AG08395 (cell line): ENCODE measurements at places on chromosomes 11 and 22.
A peak's percentile ranks its signal among the peaks of the same experiment; 100 is the strongest.

DNA sequence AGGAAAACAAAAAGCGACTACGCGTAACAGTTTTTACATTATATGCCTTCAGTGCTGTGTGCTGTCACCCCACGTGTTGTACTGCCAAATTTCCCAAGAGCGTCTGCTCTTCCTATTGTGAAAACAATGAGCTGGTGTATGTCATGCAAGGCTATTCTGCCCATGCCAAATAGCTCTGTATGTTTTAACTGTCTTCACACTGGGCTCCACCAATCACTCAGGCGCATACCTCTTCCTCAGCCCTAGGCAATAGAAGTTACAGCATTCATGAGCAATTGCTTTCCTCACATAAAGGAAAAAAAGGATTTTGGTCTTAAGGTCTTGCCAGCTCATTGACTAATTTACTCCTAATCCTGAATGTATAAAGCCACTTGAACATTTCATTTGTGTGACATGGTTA is 606.8 kb downstream of the NTM start:
- DNase-seq: peak; percentile 50

DNA sequence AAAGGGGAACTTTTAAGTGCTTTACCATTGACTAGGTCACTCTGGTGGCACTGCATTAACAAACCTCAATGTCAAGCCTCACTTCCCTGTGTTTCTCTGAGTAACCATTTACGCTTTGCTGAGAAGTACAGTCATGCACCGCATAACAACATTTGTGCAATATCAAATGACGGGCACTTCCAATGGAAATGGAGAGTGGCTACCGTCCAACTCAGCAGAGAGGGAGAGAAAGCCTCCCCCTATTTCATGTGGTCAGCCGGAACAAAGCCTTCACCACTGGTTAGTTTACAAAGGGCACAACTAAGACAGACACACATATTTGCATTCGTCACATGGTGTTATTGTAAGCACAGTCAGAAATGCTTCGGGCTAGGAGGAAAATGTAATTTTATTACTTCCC is 117.3 kb downstream of the RASSF10 start:
- no peak for DNase-seq

GRCh38 chr22:39369186-39369585 is 19.4 kb downstream of the SYNGR1 start:
- no peak for DNase-seq

- no peak for DNase-seq
Measured at GRCh38 chr11:83456075-83456474, 169.9 kb upstream of the CCDC90B start.

GRCh38 chr11:17460406-17460805 is 16.2 kb downstream of the ABCC8 start:
- no peak for DNase-seq

DNA sequence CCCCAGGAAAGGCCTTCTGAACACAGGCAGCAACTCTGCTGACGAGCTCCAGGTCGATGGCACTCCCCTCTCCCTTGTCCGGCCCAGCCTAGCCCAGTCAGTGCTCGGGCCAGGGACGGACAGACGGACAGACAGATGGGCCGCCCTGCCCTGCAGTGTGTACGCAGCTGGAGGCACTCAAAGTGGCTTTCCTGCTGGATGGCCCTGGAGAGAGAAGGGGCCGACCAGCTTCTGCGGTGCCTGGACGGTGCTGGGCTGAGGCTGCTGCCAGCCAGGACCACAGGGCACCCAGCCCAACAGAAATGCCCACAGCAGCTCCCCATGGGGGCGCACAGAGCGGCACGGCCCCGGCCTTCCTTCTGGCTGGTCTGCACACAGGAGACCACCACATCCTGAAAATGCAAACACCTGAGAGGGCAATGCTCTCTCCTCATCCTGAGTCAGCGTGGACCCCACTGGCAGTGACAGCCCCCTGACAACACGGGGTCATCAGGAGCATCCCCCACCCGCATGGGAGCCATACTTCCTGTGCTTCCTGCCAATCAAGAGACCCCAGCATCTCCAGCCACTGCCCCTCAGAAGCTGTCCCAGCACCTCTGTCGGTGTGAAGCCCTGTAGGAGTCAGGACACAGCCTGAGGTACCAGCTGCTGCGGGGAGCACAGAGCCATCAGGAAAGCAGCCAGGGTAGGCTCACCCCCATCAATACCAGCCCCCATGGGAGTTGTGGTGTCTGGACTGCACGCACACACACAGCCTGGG is 692 bp upstream of the MOB2 start:
- DNase-seq: no peak

DNA sequence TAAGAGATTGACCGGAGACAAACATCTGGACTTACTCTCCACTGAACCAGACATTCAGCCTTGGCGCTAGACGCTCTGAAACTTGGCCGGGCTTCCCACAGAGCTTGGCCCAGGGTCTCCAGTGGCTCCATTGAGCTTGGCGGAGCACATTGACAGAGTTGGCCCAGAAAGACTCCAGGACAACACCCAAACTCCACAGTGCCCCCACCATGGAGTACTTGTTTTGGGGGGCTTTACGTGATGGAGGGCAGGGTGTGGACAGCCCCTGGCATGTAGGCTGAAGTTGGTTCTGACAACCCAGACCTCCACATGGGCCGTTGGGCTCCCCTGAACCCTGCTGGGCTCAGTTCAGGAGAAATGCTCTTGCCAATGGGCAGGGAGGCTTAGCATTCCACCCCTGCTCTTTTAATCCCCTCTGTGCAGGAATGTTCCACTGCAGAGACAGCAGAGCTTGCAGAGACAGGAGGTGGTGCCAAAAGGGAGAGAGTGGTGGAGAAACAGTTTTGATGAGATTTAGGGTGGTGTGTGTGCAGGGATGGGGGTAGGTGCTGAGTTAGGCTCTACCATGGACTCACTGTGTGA is 102.4 kb upstream of the TIMP3 start:
- DNase-seq: no peak

DNA sequence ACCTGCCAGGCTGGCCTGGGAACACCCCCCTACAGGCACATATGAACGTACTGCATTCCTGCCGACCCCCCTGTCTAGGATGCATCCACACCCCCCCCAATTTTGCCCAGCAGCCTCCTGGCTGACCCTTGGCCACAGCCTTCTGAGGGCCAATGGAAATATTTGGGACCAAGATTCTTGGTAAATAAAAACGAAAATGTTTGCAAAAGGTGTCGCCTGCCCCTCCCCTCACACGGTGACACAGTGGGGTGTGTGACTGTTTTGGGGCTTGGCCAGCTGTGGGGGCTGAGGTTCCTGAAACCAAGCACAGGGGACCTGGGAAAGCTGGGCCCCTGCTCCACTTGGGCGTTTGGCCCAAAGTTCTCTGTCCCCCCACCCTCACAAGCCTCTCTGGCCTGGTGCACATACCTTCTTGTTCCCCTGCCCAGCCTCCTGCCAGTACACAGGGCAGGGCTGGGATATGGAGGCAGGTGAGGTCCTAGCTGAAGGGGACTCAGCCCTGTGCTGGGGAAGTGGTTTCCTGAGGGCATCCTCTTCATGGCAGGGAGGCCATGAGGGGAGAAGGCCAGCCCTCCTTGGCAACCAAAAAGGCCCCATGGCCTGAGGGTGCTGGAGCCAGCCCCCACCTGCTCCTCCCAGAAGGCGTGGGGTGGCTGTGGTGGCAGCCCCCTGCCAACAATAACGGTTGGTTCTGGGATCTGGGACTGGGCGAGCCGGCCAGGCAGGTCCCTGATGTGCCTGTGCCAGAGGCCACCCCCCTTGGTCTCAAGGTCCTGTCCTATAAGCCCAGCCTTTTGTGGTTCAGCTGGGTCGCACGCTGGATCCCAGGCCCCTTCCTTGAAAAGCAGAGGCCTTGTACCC is 2.1 kb upstream of the CRACR2B start:
- no peak for DNase-seq

DNA sequence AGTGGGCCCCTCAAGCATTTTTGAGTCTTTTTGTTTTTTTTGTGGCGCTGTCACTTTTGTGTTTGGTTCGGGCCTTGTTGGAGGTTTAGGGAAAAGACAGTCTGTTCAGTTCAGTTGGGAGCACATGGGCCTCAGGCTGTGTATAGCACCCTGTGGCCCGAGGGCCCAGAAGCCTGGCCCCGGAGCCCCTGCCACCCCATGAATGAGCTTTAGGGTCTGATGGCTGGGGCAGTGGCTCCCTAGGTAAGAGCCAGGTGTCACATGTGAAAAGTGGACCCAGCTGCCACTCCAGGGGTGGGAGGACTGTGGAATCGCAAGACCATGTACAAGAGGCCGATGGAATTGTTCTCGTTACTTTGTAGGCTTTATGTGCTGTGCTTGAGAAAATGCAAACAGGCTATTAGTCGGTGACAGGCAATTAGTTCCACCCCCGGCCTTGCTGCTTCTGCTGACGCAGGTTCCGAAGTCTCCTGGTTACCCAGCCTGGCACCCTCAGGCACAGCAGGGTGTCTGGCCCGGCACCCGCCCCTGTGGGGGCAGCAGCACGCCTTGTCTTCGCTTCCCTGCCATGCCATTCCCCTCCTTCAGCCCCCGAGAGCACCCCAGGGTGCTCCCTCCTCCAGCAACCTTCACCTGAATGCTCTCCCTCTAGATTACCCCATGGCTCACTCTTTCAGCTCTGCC is 38.2 kb upstream of the PARVG start:
- DNase-seq: no peak

DNA sequence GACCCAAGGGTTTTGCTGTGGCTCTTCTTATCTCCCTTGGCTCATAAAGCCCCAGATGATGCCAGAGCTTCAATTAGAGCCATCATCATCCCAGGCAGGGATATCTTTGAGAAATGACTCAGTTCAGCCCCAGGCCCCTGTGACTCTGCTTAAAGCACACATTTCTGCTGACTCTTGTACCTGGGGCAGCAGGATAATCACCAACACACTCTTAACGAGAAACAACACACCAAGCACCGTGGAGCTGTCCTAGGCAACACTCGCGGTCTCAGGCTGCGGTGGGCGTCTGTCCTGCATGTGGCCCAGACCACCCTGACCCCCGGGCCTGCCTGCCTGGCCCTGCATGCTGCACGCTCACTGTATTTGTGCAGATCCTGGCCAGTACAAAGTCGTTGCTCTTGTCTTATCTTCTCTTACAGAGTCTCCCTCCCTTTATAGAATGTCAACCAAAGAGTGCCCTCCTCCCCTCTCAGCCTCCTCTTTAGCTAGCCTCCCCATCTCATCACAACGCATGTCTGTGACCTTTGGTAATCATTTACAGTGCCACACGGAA is 114.2 kb upstream of the PARVA start:
- no peak for DNase-seq

GRCh38 chr11:26844963-26845362 is 123.1 kb upstream of the SLC5A12 start:
- DNase-seq: no peak

- no peak for DNase-seq
Measured at GRCh38 chr11:70437111-70437784, 38.9 kb downstream of the CTTN start.

DNA sequence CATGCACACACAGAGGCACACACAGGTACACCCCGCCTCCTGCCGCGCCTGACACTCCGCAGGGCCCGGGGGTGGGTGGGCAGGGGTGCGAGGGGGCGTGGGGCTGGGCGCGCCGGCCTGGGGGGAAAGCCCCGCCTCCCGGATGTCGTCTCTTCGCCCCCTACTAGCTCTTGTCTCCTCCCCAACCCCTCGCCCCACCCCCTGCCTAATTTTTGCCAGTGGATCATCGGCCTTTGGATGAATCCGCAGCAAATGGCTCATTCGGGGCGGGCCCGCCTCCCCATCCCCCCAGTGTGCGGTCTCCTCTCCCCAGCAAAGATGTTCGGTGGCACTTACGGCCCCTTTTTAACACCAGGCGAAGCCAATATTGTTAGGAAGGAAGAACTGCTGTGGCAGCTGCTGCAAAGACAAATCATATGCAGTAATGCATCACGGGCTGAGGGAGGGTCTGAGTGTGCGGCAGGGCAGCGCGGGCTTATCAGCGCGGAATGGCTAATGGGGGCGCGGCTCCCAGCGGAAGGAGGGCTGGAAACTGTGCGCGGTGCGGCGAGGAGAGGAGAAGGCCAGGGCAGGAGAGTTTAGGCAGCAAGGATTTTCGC is 13.4 kb upstream of the NECTIN1 start:
- no peak for DNase-seq

GRCh38 chr11:130515829-130516553 is 67.5 kb downstream of the ADAMTS15 start:
- DNase-seq: no peak

DNA sequence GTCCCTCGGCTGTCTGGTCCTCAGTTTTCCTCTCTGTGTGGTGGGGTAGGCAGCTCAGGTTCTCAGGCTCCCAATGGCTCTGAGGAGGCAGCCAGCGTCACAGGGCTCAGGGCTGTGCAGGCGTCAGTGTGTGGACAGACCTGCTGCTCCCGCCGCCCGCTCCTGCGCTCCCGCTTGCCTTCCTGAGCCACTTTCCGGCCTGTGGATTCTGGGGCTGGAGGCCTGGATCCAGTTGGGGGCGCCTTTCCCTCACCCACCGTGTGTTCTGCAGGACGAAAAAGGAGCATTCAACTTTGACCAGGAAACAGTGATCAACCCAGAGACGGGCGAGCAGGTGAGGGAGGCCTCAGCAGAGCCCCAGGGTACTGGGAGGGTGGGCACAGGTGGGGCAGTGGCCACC is 14.7 kb downstream of the DPP3 start:
- no peak for DNase-seq

DNA sequence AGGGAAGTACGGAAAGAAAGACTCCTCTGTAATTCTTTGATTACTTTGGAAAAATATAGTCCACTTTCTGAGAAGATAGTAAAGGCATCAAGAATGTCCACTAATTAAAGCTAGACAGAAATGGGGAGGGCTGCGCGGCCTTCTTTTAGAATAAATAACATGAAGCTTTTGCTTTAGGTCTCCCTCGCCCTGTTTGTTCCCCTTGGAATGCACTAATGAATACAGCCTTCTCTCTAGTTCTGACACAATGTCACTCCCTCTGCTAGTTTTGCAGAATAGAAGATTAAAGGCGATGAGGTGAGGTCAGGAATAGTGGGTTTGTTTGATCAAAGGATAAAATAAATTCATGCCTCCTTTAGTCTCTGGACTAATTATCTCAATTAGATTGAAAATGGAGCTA is 543.9 kb downstream of the OPCML start:
- no peak for DNase-seq

- DNase-seq: no peak
Measured at GRCh38 chr11:66287889-66288670, 863 bp downstream of the YIF1A start.

DNA sequence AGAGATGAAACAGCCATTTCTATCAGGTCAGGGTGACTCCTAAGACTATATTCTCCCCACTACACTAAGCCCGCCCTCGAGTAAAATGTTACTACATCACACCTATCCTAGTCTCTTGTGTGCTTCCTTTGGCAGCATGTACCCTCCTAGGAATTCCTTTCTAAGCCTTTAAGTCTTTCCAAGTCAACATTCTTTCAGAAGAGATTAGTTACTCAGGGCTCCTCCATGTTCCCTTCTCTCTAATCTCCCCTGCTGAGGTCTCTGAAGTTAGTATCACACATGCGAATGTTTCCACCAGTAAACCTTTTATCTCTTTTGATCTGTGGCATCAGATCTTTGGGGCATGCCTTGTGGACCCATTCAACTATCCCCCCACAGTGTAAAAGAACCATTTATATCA is 873.7 kb upstream of the FAT3 start:
- DNase-seq: no peak
